ENCODE measurements at places on chromosomes 6 and 20.

GRCh38 chr6:110053395-110054240 is 75.5 kb downstream of the GPR6 start:
- no peak for DNase-seq

GRCh38 chr6:163667372-163668060 is 253.0 kb downstream of the QKI start:
- DNase-seq, result no peak

DNA sequence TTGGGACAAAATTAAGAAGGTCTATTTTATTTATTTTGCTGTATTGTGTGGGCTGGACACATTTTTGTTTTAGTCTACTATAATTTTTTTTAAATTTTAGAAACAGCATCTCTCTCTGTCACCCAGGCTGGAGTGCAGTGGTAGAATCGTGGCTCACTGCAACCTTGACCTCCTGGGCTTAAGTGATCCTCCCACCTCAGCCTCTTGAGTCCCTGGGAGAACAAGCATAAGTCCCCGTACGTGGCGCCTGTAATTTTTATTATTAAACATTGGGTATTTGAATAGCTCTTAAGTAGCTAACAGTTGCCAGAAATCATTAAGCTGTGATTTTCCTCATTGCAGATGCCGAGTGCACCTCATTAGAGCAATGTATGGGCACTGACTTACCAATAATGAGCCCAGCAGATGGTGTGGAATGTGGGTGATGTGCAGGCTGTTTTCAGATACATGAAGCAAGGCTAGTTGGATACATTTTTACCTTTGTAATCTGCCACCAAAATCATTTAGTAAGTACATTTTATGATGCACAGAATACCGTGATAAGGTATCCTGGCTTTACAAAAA is 10.3 kb upstream of the MAS1 start:
- DNase-seq, result no peak

DNA sequence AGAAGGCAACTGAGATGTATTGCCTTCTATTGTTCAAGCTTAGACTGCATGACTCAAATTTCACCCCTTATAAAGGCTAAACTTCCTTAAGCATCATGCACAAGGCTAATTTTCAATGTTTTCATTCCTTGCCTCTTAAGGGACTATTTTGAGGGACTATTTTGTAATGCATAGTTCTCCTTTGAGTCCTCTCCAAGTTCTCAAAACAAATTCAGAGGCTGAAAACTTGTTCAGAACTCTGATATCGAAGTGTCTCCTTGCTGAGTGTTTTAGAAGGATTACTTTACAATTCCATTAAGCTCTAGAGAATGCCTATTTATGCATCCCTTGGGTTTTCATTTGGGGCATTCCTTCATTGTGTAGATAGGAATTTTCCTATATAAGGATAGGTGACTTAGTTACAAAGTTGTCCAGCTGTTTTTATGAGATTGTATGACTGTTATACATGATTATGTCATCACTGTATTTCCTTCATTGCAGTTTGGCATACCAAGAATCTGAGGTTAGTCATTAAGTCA is 41.7 kb downstream of the COL19A1 start:
- no peak for DNase-seq

DNA sequence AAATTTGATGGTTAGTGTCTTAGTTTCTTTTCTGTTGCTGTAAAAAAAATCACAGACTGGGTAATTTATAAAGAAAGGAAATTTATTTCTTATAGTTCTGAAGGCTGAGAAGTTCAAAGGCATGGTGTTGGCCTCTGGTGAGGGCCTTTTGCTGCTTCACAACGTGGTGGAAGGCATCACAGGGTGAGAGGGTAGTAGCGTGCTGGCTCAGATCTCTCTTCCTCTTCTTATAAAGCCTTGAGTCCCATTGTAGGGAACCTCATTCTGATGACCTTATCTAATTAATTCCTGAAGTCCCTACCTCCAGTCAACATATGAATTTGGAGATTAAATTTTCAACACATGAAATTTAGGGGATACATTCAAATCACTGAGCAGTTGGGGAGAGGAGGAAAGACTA is 62.0 kb downstream of the ARID1B start:
- no peak for DNase-seq

DNA sequence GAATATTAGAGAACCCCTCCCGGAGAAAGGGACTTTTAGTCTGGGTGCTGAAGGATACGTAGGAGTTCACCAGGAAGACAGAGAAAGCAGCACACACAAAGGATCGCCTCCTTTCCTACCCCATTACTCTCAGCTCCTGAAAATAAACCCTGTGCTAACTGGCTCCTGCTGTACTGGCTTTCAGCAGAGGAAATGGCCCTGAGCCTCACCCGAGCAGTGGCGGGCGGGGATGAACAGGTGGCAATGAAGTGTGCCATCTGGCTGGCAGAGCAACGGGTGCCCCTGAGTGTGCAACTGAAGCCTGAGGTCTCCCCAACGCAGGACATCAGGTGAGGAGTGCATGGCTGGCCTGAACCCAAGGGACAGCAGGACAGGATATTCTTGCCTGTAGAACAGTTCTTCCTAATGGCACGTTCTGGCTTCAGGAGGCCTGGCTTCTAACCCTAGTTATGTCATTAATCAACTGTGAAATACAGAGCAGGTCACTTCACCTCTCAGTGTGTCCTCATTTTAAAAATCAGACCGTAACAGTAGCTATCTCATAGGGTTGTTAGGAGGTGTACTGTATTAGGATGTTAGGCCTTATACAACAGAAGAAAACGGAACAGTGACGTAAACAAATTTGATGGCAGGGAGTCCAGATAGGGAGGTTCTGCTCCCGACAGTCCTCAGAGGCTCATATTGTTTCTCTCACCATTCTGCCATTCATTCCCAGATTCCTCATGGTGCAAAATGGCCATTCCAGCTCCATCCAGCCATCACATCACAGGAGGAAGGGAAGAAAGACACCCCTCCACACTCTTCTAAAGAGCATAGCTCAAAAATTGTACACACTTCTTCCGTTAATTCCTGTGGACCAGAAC is 1.8 kb downstream of the RBCK1 start:
- DNase-seq, result no peak

- no peak for DNase-seq
These were observed 3.7 kb upstream of the CD2AP start for GRCh38 chr6:47473791-47474346.

GRCh38 chr6:49326347-49326746 is 136.7 kb downstream of the MMUT start:
- DNase-seq, result no peak

DNA sequence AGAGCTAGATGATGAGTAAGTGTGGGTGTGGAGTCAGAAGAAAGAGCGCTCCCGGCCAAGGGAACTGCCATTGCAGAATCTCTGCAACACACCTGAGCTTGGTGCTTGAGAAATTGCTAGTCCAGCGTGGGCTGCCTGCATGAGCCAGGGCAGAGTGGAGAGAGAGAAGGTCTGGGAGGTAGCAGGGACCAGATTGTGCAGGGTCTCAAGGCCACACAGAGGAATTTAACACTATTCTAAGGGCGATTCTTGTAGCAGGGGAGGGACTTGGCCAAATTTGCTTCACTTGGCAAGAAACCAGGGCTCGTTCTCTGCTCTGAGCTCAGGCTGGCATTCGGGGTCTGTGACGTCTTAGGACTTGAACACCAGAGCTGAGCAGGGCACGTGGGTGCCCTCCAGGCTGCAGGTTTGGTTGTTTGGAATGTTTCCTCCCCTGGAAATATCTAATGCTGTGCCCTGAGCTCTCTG is 53.5 kb downstream of the BCAS4 start:
- no peak for DNase-seq

DNA sequence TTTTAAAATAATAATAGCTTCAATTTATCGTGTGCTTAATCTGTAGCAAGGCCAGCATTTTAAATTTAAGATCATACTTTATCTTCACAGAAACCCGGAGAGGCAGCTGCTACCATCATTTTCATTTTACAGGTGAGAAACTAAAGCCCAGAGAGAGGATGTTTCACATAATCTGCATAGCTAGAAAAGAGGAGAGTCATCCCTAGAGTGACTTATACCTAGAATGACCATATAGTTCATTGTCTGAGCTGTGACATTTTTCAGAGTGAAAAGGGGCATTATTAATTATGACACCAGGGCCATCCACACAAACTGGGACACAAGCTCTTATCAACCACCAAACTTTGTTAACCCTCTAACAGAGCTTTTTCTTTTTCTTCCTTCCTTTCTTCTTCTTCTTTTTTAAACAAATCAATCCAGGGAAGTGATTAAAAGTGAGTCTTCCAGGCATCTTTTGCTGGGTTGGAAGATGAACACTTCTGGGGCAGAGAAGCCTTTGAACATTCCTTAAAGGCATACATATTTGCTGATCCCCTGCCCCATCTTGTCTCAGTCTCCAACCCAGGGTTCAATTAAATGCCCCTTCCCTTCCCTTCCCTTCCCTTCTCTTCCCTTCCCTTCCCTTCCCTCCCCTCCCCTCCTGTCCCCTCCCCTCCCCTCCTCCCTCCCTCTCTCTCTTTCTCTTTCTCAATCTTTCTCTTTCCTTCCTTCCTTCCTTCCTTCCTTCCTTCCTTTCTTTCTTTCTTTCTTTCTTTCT is 272.5 kb upstream of the JAG1 start:
- no peak for DNase-seq

GRCh38 chr20:64038224-64038564 is 2.2 kb downstream of the C20orf204 start:
- DNase-seq, result no peak

DNA sequence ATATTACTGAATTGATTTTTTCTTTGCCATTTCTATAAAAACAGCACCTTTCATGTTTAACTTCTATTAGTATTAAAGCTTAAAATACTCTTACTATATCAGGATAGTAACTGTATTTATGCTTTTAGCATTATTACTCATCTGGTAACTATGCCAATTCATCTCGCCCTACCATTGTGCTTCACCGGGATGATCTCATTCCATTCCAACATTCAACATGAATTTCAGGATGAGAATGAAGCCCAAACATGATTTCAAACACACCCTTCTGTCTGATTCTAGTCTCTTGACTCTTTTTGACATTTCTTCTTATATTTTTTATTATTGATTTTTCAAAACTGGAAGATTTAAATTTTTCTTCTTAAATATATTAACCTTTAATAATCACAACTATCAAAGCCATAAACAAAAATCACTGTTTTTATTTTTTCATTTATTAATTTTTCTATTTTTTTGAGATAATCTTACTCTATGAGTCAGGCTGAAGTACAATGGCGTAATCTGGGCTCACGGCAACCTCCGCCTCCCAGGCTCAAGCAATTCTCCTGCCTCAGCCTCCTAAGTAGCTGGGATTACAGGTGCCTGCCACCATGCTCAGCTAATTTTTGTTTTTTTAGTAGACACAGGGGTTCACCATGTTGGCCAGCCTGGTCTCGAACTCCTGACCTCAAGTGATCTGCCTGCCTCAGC is 46.7 kb downstream of the GJA1 start:
- DNase-seq, result no peak

DNA sequence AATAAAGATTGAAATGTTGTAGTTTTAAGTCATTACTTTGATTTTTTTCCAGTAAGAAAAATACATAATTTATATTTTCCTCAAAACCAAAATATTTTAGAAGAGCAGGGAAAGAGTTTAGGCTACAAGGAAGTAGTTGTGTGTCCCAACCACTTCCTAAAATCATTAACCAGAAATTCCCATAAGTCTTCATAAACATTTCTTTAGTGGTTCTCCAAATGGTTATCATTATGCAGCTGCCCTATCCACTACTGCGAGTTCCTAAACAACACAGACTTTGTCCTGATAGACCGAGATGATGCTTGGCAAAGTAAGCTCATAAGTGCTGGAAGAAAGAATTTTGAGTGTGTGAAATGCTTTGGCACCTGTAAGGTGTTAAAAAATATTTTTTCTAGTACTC is 93.6 kb downstream of the ARMC2 start:
- DNase-seq, result no peak

DNA sequence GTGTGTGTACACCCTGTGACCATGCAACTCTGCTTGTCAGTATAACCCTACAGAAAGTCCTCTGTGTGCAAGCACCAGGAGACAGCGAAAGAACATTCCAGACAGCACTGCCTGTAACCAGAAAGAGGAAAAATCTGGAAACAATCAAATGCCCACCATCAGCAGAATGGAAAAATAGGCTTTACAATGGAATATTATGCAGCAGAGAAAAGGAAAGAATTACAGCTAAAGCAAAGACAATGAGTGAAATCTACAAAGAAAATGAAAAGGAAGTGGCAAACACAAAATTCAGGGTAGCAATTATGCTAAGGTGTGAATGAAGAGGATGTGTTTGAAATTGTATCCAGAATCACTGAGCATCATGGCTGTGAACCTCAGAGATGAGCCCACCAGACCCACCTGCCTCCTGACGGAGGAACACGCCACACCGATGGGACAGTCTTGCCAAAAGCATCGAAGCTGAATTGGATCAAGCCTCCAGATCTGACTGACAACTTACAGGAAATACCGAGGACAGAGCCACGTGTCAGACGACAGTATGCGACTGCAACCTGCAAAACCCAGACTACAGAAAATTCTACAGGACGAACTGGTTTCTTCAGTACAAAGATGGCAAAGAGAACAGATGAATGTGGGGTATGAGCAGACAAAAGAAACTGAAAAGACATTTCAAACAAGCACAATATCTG is 133.2 kb downstream of the NFATC2 start:
- no peak for DNase-seq

DNA sequence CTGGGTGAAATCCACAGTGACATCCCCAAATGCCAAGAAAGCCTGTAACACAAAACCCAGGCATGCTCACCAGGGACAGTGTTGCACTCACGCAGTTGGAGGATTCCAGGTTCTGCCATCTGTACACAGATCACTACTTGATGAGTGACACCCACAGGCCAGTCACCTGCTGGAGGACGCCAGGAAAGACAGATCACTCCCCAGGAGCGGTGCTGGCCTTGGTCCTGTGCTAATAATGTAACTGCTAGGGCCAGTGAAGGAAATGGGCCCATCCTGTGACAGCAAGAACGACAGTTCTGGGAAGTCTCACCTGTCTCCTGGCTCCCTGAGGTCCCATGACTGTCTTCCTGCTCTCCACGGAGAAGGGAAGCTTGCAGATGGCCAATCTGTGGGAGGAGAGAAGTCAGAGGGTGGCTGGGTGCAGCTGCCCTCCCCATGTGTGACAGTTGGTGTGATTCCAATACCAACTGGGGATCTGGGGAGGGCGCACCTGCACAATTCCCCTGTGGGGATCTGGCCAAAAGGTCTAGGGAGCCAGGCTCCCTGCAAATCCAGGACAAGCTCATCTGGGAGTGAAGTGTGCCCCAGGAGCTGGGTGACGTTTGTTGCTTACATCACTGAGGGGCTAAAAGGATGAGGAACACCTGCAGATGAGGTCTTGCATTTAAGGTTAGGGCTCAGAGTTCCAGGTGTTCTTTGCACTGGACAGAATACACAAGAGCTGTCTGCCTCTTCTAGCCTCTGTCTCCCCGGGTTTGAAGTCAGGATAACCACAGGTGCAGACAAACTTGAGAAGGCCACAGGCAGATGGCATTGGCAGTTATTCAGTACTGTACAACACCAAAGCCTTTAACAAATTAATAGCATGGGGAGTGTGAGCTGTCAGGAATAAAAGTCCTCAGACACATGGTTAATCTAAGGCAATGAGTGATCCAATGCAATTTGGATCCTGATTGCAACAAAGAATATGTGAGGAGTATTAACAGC is 10.3 kb downstream of the ZNF337 start:
- DNase-seq, result no peak

- DNase-seq, result no peak
These were observed 28.7 kb downstream of the COX4I2 start for GRCh38 chr20:31666258-31667042.

Data from activated CD8-positive, alpha-beta memory T cell treated with anti-CD3 and anti-CD28 coated beads for 1 hour (primary cell).